ENCODE measurements at places on chromosomes 16 and 17.
A peak's percentile ranks its signal among the peaks of the same experiment; 100 is the strongest.

DNA sequence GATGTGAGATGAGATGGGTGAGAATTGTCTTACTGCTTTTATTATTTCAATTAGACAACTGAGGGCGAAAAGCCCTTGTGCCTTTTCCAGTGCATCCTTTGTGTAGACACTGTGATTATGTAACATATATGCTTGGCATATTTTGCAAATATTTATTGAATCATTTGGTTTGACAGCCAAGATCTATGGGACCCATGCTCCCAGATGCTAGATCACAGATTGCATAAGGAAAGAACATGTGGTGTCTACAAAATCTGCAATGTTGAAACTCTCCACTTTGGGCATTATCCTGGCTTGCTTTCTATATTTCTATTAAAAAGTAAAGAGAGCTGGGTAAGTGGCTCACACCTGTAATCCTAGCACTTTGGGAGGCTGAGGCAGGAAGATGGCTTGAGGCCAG is 4.8 kb upstream of the COG1 start:
- no peak for DNase-seq

- no peak for DNase-seq
Measured at GRCh38 chr16:24491731-24492130, 47.6 kb upstream of the RBBP6 start.

- DNase-seq, result no peak
Measured at GRCh38 chr17:81402530-81402941, 7.3 kb downstream of the BAHCC1 start.

GRCh38 chr16:74045513-74045912 is 251.1 kb upstream of the PSMD7 start:
- DNase-seq, result no peak

GRCh38 chr16:638034-638543 is 2.0 kb upstream of the METTL26 start:
- DNase-seq, result no peak

DNA sequence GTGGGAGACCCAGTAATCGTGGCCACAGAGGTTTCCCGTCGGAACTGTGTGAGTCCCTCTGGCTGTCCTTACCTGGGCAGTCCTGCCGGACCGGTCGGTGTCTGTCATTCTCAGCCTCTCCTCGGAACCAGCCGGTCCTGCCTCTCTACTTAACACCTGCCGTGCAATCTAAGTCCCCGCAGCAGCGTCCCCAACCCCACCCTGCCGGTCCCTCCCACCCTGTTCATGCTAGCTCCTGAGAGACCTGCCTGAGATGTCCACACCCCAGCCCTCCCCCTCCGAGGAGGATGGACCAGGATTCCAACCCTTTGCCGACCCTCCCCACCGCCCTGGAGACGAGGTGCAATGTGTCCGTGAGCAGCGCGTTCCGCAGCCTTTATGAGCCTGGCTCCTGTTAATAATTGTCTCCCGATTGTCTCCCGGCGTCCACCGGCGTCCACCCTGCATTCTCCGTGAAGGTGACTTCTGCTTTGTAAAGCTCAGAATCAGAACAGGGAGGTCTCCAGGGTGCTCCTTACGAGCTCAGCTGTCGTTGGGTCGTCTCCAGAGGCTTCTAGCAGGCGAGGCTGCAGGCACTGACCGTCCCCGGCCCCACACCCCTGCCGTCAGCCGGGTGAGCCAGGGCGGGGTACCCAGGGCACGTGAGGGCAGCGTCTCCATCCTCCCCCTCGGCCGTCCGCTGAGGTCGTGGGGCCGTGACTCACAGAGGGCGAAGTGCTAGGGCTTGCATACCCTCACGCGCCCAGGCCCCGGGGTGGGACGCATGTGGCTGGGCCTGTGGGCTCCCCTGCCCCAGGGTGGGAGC is 10.1 kb downstream of the METRNL start:
- DNase-seq, result peak; percentile 92

GRCh38 chr16:85916141-85916890 is 17.4 kb downstream of the IRF8 start:
- peak; percentile 94 for DNase-seq

GRCh38 chr16:721765-722540 is 1.0 kb downstream of the ANTKMT start:
- no peak for DNase-seq

DNA sequence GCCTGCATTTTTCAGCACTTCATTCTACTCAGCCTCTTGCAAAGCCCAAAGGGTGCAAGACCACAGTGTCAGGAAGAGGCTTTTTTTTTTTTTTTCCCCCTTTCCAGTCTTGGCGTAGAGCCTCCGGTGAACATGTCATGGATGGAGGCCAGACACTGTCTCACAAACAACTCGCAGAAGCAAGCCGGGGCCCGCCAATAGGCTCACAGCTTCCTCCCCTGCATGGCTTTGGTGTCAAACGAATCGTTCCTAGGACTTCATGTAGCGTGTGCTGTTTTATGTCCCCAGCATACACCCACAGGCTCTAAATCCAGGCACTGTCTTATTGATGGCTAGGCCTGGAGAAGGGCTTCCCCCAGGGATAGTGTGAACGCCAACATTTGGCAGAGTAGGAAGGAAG is 457.7 kb upstream of the MAF start:
- no peak for DNase-seq

GRCh38 chr17:45936610-45937009 is 42.3 kb downstream of the MAPT start:
- no peak for DNase-seq

- no peak for DNase-seq
Measured at GRCh38 chr16:5944971-5945370, 847.4 kb upstream of the EEF2KMT start.

DNA sequence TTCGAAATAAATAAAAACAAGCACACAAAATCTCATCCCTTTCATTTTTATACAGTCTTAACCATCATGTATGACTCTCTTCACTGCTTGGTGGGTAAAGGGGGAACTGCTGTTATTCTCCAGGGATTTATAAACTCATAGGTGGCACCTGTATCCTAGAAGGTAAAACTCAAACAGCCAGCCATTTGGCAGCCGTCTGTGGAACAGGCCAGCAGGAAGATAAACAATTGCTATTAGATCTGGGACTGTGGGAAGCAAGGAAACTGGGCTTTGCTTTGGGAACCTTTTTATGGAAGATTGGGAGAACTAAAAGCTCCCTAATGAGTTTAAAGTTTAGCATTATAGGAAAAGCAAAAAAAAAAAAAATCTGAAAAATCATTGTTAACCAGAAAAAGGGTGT is 126.0 kb downstream of the TANGO6 start:
- DNase-seq, result no peak

DNA sequence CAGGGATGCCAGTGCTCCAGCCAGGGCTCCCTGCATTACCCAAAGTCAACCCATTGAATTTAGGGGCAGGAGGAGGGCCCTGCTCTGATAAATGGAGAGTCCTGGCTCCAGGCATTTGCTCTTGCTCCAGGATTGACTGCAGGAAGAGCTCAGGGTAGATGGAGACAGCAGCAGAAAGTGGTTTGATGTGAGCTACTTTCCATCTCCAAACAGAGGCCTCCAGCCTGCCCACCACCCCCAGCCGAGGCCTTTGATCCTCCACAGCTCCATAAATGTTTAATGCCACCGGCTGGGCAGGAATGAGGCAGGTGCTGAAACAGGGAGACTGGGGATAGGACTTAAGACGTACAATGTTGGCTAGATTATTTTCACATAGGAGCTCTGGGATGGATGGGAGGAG is 4.3 kb upstream of the SEZ6 start:
- no peak for DNase-seq

DNA sequence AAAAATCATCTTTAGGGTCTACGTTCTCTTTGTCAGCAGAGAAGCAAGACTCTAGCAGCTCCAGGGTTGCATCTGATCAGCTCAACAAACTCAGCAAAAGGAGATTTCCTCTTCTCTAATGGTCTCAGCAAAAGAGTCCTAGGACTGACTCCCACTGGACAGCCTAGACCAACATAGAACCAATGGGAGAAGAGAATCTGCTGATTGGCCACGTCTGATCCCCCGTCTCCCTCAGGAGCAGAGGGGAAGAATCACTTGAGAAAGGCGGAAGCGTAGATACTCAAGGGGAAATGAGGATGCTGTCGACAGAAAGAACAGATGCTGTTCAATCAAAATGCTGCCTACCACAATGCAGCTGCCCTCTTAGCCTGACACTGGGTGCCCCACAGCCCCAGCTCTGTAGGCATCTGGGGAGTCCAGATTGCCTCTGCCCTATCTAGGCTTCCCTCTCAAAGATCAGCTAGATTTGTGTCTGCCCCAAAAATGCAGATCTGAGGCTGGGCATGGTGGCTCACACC is 31.5 kb upstream of the EMP2 start:
- no peak for DNase-seq

GRCh38 chr17:49965524-49965909 is 3.5 kb upstream of the DLX4 start:
- no peak for DNase-seq

DNA sequence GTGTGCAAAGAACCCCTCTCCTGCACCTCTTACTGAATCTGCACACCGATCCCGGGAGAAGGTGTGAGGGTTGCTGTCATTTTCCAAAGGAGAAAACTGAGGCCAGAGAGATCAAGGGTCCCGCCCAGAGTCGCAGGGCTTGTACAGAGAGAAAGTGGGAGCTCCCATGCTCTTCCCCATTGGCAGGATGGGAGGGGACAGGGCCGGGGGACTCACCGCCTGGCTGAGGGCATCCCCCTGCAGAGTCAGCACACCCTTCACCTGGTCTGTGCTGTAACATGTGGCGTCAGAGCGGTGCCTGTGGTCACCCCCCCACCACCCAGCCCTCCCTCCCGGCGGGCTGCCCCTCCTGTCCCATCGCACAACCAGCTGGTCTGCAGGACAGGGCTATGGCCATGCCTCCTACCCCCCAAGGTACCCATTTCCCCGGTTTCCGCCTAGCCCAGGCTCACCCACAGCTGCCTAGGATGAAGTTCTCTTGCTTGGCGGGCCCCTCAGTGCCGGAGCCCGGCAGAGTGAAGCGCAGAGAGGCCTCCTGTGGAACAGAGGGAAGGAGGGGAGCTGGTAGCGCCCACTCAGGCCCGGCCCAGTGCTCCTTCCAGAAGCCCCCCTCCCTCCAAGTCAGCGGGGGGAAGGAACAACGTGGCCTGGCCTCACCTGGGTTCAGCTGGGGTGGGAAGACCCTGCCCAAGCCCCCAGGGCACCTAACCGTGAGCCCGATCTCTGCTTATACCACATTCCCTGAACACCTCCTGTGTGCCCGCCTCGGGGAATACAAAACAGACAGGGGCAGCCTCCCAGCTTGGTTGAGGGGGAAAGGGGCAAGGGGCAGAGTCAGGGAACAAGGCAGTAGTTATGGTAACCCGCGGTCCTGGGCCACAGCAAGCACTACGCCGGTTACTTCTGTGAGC is 1.1 kb downstream of the ROGDI start:
- DNase-seq, result no peak

- no peak for DNase-seq
Measured at GRCh38 chr16:89958068-89958467, 9.5 kb downstream of the DEF8 start.

DNA sequence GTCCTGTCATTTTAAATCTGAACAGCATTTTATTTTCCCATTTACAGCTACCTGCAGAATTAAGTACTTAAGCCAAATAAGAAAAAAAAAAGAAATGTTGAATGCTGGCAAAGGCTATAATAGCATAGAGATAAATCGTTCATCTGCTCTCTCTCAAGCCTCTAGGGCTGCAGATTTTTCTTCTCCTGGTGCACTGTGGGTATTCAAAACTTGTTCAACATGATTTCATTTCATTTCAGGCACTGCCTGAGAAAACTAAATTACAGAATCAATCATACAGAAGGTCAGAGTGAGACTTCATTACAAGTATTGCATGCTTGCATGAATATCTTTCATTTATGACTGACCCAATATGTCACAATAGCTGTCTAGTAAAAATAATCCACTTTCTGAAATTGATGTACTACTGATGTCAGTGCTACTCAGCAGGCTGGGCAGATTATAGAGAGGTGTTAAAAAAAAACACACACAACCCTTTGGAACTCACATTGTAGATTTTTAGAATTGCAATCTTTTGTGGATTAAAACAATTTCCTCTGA is 86.2 kb downstream of the TOX3 start:
- DNase-seq, result no peak

DNA sequence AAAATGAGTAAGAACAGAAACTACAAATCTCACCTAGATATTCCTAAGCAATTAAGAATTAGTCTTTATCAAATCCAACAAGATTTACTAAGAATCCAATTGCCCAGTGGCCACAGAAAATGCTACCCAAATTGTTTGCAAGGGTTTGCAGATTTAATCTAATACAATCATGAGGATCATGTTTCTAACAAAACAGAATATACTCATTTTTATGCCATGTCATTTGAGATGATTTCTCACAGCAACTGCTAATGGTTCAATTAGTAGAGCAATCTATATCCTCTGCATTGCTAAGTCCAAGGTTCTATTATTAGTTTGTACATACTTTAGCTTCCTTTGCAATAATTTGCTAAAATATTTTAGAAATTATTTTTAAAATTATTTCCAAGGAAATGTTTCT is 41.2 kb downstream of the HELZ start:
- no peak for DNase-seq

GRCh38 chr16:11144122-11144521 is 111.9 kb downstream of the SOCS1 start:
- DNase-seq, result no peak

All from Peyer's patch (tissue), 4 donors.